Bladder microvascular endothelial cell (primary cell): ENCODE measurements at places on chromosomes 7 and 10. TPM values are rescaled to one million over a fixed set of nuclear protein-coding genes. Genes with fewer than 3 reads are reported as not detected.

VGF gene
- total RNA-seq = not detected in 2 replicates

GNGT1 gene
- total RNA-seq = not detected in 2 replicates

PNLIP gene
- not detected in 2 replicates for total RNA-seq

RPEL1 gene
- 0.06 TPM in 1 of 2 replicates, not detected in the other for total RNA-seq

TET1 gene
- total RNA-seq = 0.16 and 0.69 TPM in 2 replicates

IQUB gene
- 0.16 and 0.31 TPM in 2 replicates for total RNA-seq

HOXA6 gene
- total RNA-seq = 2.3 and 6.9 TPM in 2 replicates

SEMA3C gene
- 0.16 and 0.44 TPM in 2 replicates for total RNA-seq

SNX10 gene
- total RNA-seq = 2.4 and 6.2 TPM in 2 replicates
